ENCODE measurements at places on chromosomes 12 and 14.

DNA sequence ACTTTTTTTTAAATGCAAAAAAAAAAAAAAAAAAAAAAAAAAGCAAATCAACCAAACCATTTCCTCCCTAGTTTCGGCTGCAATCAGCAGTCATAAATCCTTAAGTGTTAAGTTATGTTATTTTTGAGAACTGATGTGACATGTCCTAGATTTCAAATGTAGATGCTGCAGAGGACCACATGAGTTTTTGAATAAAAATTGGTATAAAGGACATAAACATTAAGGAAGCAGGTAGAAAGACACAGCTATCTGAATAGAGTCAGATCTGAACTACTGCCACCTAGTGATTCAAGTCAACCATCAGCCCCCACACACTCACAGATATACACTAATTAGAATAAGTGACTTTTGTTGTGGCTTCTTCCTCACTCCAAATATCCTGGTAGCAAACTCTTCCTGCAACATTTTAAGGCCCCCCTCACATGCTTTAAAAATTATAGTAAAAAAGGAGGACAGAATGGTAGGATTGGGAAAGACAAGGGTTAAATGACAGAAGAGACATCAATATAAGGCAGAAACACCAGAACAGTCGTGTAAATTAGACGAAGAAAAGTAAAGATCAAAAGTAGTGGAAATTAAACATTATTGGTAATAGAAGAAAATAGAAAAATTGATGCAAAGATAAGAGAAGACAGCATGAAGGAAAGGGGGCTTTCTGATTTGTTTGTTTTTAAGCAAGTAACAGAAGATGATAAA, 394.5 kb upstream of the ATP2B1 start:
- no peak for DNase-seq

GRCh38 chr14:61337893-61338292, 16.5 kb downstream of the PRKCH start:
- peak; percentile 65 for DNase-seq

DNA sequence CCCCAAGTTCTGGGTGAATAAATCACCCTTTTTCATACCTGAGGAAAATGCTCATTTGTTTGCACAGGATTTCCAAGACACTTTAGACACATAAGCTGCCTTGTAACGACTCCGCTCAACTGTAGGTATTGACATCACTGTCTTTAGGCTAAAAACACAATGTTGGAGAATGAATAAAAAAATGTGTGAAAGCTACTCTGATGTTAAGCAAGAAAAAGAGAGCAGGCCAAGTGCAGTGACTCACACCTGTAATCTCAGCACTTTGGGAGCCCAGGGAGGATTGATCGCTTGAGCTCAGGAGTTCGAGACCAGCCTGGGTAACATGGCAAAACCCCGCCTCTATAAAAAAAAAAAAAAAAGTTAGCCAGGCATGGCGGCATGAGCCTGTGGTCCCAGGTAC, 11.1 kb upstream of the CIPC start:
- DNase-seq, result no peak

DNA sequence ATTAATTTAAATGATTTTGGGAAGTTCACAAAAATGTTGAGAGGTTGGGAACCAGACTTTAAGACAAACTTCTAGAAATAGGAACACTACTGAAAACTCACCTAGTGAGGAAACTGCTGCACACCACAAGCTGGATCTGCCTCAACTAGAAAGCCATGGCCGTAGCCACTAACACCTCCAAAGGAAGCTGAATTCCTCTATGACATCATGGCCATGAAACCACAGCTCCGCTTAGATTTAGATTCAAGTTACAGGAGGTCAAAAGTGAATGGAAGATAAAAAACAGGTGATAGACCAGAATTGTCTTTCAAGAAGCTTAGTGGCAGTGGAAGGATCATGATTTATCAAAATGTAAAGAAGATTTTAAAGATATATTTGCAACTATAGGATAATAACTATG, 208.8 kb upstream of the ALG10 start:
- no peak for DNase-seq

DNA sequence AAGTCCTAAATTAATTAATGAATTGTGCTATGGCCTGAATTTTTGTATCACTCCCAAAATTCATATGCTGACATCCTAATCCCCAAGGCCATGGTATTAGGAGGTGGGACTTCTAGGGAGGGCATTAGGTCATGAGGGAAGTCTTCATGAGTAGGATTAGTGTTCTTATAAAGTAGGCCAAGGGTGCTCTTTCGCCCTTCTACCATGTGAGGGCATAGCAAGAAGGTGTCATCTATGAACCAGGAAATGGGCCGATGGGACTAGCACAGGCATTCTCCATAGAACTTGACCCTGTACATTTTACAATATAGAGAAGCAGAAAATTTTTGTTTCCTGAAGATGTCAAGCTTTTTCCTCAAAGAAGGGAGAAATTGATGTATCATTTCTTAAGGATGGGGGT, 12.5 kb downstream of the SYT10 start:
- DNase-seq, result no peak

DNA sequence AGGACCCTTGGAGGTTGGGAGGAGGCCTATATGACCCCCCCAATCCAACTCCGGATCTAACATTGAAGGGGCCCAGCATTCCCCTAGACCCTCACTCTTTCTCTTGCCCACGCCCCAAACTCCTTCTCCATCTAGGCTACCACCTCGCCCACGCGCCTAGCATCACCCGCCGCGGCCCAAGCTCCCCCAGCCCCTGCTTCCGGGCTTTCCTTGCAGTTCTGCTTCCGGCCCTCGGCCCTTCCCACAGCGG, 445 bp downstream of the CERS5 start:
- peak; percentile 40 for DNase-seq

DNA sequence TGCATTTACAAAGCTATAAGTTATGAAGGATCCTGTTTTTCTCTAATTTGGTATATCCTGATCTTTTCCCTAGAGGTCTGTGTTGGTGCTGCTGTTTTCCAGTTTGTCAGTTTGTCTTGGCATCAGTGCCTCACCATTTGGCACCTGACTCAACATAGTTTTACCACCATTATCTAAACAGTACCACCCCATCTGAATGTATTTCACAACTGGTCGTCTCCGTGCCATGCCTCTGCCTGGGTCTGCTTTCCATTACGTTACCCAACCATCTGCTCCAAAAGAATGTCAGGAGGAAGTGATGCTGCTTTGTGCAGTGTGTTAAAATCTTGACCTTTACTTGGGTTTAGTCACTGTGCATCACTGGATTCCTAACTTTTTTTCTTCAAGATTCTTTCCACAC, 129.3 kb upstream of the RASSF8 start:
- DNase-seq, result no peak

DNA sequence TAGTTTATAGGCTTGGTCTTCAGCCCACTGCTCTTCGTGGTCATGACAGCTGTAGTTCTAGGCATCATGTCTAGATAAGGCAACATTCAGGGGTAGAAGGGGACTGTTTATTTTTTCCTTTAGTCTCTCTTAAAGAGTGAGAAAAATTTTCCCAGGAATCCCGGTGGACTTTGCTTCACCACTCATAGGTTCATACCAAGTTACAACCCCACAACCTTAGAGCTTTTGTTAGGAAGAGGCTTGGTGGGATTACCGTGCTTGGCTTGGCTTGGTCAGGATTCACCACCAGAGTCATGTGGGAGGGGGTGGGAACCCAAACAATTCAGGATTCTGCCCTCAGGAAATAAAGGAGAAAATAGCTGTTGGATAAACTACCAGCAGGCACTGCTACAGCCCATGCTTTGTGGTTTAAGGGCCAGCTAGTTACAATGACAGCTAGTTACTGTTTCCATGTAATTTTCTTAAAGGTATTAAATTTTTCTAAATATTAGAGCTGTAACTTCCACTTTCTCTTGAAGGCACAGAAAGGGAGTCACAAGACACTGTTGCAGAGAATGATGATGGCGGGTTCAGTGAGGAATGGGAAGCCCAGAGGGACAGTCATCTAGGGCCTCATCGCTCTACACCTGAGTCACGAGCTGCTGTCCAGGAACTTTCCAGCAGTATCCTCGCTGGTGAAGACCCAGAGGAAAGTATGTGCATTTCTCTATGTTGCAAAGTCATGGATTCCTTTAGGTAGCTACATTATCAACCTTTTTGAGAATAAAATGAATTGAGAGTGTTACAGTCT, 25.9 kb upstream of the PAPLN start:
- no peak for DNase-seq

GRCh38 chr12:19131025-19131444, 1.5 kb downstream of the PLEKHA5 start:
- no peak for DNase-seq

DNA sequence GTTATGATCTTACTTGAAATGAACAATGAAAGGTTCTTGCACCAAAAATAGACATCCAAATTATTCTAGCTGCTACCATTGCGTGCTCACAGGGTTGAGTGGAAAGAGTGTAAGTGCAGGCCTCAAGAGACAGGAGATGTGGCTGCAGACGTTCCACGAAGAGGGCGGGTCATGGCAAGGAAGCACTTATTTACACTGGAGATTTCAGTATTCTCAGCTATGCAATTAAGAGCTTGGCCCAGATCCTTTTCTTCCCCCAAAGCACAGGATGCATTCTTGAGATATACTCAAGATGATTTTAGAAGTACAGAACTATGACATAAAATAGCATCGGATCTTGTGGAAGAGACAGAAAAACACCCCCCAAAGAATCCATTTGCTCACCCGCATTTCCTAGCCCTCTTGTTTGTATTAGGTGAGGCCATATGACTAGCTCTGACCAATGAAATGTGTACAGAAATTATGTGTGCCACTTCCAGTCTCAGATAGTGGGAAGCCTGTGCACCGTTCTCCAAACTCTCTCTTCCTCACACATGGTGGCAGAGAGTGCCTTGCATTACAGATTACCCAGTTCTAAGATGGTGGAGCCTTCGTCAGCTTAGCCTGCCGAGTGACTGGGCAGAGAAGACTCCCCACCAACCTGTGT, 261.4 kb downstream of the TTC8 start:
- no peak for DNase-seq

- no peak for DNase-seq
Measured at GRCh38 chr14:52700701-52701172, 5.4 kb upstream of the ERO1A start.

DNA sequence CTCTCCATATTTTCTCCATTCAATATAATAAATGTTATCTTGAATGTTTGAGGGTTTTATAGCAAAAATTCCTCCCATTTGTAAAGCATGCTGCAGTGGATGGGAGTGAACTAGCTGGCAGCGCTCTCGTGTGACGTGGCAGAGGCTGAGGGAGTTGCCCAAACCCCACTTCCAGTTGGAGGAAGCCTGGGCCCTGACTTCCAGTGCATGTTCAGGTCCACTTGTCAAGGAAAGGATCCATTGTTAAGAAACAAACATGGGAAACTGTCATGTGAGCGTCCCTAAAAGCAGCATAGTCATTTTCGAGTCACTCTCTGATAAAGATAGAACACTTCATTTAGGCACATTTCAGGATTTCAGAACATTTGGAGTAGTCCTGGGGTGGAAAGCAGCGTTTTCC, 116.6 kb downstream of the SLC25A47 start:
- DNase-seq, result no peak

DNA sequence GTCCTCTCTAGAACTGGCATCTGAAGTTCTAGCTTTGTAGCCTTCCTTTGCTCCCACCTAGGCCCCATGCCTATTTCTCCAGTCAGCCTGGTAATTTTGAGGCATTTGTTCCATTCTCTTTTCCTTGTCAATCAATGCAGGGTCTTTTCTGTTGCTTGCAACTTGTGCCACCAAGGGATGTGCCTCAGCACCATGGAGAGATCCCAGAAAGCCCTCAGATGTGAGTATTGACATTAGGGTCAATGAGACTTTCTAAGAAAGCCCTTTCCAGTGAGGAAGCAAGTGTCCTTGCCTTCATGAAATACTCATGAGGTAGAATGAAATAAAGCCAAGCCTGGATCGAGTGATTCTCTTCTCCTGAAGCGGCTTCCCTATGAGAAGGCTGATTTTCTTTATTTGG, 213.9 kb downstream of the SLC15A4 start:
- no peak for DNase-seq

GRCh38 chr12:117686911-117687377, 281.8 kb downstream of the KSR2 start:
- DNase-seq, result no peak

GRCh38 chr14:100894416-100894815, 9.1 kb downstream of the RTL1 start:
- no peak for DNase-seq

DNA sequence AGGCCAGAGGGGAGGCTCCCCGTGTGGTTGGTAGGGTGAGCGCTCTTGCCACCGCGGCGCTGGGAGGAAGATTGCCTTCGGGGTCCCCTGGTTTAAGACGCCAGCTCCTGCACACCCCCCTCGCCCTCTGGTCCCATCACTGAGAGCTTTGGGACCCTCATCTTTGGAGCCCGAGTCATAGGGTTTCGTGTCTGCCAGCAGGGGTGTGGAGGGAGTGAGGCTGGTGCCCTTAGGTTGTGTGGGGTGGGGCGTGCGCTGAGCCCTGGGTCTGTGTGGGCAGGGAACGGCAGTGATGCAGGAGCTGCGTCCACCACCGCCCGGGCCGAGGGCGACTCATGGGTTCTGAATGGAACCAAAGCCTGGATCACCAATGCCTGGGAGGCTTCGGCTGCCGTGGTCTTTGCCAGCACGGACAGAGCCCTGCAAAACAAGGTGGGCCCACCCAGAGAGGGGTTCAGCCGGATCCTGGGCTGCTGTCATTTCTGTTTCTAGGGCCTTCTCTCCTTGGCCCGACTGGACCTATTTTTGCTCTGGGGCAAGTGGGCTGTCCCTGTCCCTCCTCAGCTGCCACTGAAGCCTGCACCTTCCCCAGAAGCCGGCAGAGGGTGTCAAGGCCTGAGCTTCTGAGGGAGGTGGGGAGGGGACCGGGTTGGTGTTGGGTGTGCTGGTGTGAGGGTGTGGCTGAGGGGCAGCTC, 12.1 kb downstream of the ACADS start:
- no peak for DNase-seq

DNA sequence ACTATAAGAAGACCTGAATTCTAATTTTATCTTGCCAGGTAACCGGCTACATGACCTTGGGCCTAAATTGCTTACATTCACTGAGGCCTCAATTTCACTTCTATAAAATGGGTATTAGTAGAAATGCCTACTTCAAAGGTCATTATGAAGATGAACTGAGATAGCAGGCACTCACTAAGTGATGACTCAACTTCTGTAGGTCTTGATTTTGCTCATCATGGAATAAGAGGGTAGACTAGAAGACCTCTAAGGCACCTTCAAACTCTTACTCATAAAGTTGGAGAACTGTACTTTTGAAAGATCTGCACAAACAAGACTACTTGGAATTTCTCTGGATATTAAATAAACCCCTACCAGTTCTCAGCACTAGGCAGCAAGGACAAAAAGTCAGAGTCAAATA, 39.3 kb upstream of the FRMD6 start:
- no peak for DNase-seq

DNA sequence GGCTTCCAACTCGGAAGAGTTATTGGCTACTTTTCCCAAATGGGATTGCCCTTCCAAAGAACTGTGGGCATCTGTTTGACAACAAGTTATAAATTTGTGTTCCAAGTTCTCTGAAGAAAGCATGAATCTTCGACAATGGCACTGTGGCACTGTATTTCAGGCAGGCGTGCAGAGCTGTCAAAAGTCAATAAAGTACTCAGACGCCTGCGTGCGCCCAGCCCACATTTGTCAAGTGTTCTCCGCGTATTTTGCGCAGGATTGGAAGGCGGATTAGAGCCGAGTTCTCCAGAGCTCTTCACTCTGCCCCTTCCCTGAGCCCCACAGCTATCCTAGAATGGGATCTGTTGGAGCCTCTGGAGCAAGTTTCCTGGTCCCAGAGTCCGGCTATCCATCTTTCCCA, 103.2 kb downstream of the SLC25A47 start:
- DNase-seq, result no peak

GRCh38 chr12:20445687-20446086, 77.3 kb downstream of the PDE3A start:
- no peak for DNase-seq

GRCh38 chr12:63764481-63764880, 15.2 kb upstream of the RXYLT1 start:
- no peak for DNase-seq
